ENCODE measurements at places on chromosomes 5 and 9.

- DNase-seq = no peak
Observed at GRCh38 chr5:395921-396530, 47.0 kb upstream of the EXOC3 start.

DNA sequence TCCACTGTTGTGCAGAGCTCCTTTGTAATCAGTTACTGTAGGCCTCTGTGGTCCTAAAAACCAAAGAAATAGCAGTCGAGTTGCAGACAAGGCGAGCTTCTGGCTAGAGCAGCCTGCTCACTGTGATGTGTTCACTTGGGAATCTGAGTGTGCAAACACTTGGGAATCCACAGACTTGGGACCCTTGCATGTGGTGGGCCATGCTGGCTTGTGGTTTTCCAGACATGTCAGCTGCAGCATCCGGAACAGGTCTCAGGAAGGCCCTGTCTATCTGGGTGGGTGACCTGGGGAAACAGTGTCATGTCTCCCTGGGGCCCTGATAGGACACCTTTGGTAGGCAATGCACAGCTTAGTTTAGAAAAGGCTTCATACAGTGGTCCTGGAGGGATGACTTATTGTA, 66.4 kb downstream of the WWC1 start:
- DNase-seq = no peak

DNA sequence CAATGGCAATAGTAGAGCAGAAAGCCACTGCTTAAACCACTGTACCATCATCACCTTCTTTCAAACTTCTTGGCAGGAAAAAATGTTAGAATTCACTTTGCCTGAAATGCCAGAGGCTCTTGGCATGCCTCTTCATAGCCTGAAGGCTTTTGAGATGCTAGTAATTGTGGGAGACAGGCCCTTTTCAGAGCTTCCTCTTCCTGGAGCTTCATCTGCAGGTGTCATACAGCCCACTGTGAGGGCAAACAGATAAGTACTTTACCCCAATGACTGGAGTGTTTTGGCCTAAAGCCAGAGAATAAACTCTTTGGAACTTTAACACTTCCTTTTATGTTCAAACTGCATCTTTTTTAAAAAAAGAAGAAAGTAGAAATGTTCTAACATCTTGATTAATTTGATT, 81.3 kb upstream of the TMEM171 start:
- DNase-seq = peak; percentile 7

GRCh38 chr5:14693070-14693469, 28.6 kb downstream of the OTULIN start:
- DNase-seq = no peak

GRCh38 chr9:82356871-82357270, 368.3 kb downstream of the SPATA31D1 start:
- DNase-seq = no peak

GRCh38 chr9:89358985-89359384, 40.7 kb downstream of the SECISBP2 start:
- no peak for DNase-seq

DNA sequence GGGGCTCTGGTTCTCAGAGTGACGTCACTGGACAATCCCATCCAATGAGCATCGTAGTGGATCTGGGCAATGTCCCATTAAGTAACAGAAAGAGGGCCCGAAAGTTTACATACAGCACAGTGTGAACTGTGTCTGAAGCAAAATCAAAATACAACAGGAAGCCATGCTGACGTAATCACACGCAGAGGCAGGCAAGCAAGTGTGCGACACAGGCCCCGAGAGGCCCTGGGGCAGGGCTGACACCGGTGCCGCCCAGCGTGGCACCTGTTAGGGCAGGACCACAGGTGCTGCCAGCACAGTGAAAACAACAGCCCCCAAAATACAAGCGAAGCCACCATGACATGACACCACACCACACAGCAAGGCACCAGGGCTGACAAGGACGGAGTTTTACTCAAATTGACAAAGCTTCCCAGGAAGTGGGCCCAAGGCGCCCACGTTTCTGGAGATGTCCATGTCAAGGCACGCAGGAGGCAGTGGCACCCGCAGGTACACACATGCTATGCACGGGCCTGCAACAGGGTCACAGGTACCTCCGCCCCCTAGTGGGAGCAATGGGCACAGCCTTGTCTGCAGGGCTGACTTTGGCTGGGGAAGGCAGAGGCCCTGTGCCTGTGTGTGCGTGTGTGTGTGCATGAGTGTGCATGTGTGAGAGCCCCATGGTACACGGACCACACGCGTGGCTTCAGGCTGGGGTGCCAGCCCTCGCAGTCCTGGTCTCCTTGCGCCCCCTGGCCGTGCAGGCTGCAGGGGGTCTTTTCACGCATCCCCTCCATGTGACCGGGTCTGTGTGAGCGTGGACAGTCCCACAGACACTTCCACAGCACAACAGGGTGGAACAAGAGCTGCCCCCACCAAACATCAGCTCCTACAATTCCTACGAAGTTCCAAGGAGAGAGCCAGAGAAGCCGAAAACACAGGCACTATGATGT, 19.6 kb downstream of the QSOX2 start:
- DNase-seq = peak; percentile 70

DNA sequence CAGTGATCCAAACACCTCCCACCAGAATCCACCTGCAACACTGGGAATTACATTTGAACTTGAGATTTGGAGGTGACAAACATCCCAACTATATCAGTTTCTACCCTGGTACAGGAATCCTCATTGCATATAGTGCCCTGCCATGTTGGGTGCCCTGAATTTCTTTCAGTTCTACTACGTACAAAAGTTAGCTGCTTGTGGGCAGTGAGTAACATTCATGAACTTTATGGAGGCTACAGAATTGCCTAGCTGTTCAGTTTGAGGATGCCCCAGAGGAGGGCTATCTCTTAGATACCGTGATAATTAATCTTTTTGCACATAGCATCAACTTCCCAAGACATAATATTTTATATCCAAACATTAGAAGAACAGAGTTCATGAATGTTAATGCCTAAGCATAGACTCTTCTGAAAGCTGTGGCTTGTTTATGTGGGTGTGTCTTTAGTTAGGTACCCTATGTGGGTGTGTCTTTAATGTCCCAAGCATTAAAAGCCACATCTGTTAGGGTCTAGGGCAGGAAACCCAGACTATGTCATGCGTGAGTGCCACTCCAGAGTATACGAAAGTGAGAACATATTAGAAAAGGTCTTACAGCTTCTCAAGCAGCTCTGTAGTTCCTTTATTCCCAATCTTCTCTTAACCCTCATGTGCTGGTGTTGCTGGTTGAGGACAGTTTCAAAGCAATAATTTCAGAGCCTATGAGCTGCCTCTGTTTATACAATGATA, 47.0 kb upstream of the CHD1 start:
- no peak for DNase-seq

DNA sequence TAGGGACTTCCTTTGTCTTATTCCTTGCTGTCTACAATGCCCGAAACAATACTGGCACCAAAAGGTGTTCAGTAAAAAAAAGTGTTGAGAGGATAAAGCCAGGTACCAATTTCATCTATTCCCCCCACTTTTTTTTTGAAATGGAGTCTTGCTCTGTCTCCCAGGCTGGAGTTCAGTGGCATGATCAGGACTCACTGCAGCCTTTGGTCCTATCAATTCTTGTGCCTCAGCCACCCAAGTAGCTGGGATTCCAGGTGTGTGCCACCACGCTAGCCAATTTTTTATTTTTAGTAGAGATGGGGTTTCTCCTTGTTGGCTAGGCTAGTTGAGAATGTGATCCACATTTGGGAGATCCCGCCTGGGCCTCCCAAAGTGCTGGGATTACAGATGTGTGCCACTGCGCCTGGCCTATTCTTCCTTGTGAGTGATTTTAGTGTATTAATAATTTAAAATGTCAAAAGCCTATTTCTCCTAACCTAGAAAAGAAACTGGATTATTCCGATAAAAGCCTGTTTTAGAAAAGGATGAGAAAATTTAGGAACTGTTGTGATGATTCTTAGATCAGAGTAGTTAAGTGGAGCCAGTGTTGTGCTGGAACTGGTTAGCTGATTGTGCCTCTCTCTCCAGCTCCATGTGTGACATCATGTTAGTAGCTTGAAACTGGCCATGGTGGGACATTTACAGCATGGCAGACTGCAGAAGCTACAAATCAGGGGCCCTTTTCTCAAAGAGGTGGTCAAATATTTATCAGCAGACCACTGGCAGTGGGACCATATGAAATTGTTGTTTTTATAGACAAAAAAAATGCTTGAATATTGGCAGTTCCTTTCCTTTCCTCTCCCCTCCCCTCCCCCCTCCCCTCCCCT, 14.3 kb downstream of the CDC42SE2 start:
- no peak for DNase-seq

All from AG08395 (cell line).